Naive thymus-derived CD4-positive, alpha-beta T cell (primary cell): ENCODE measurements at places on chromosomes 4 and X. TPM values are rescaled to one million over a fixed set of nuclear protein-coding genes. Genes with fewer than 3 reads are reported as not detected.
A peak's percentile ranks its signal among the peaks of the same experiment; 100 is the strongest.

Gene SMIM43
- not detected in 2 replicates for total RNA-seq

Gene SRPK3
- total RNA-seq, result not detected in 2 replicates

Gene SUPT20HL2
- total RNA-seq, result not detected in 2 replicates

Gene ERAS
- total RNA-seq, result not detected

Gene TMA16
- total RNA-seq, result 10.6 TPM

Gene NPY2R
- total RNA-seq, result not detected

Gene CCDC149
- total RNA-seq, result 6.7 TPM

Gene GAGE12G
- not detected for total RNA-seq

GRCh38 chr4:83679254-83679653 lies 143.3 kb downstream of the GPAT3 start:
- H3K27ac ChIP-seq, result no peak overlapping the region
- no peak for DNase-seq
- H3K4me1 ChIP-seq, result no peaks in the 10 kb centered on the region
- H3K36me3 ChIP-seq, result no peaks in the 10 kb centered on the region
- no peaks in the 10 kb centered on the region for H3K27me3 ChIP-seq
- no peak overlapping the region for H3K4me3 ChIP-seq

DNA sequence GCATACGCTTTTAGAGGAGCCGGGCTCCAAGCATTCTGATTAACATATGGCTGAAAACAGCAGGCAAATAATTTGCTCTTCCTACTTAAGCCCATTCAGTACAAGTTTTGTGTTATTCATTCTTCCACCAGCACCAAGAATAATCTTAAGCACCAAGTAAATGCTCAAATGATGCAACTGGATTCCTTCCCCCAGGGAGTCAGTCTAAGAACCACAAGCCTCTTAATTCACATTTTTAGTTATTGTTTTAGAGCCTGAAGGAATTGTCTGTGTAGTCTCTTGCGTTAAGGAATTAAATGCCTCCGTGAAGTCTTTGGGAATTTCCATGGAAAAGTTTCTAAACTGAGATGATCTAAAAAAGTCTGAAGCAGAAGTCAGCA lies 61.5 kb upstream of the MAGEB2 start:
- no peak overlapping the region for H3K4me3 ChIP-seq
- H3K27me3 ChIP-seq, result no peaks in the 10 kb centered on the region
- DNase-seq, result no peak
- no peak overlapping the region for H3K27ac ChIP-seq
- no peaks in the 10 kb centered on the region for H3K36me3 ChIP-seq

GRCh38 chr4:174580597-174580996 lies 58.3 kb upstream of the HPGD start:
- H3K4me3 ChIP-seq, result no peak overlapping the region
- no peaks in the 10 kb centered on the region for H3K4me1 ChIP-seq
- H3K27ac ChIP-seq, result no peak overlapping the region
- H3K27me3 ChIP-seq, result no peaks in the 10 kb centered on the region
- H3K36me3 ChIP-seq, result no peaks in the 10 kb centered on the region

DNA sequence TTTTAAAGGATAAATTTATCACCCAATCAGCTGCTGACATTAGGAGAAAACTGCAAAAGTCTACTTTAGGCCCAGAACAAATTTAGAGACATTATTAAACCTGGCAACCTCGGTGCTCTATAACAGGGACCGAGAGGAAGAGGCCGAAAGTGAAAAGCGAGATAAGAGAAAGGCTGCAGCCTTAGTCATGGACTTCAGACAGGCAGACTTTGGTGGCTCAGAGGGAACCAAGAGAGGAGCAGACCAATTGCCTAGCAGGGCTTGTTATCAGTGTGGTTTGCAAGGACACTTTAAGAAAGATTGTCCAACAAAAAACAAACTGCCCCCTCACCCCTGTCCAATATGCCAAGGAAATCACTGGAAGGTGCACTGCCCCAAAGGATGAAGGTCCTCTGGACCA lies 12.8 kb upstream of the UGT2B10 start:
- no peak overlapping the region for H3K27ac ChIP-seq
- no peaks in the 10 kb centered on the region for H3K4me1 ChIP-seq
- H3K36me3 ChIP-seq, result no peaks in the 10 kb centered on the region
- no peak for DNase-seq
- H3K4me3 ChIP-seq, result no peak overlapping the region
- no peaks in the 10 kb centered on the region for H3K27me3 ChIP-seq

DNA sequence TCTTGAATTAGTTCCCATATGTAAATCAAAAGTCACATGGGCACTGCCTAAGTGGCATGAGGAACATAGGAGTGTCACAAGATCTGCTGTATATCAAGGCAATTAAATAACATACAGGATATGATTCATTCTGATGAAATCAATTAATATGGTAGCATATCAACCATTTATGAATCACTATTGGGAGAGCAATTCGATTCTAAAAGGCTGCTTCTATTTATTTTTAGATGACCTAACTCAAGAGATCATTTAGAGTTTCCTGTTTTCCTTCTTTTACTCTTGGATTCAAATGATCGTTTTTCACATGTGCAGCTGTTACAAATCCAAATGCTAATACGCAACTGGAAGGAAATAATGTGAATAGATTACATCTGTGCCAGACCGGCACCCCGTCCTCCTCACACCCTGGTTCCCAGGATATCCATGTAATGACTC lies 81.9 kb downstream of the HCCS start:
- no peaks in the 10 kb centered on the region for H3K27me3 ChIP-seq
- no peaks in the 10 kb centered on the region for H3K4me1 ChIP-seq
- no peak for DNase-seq
- no peak overlapping the region for H3K27ac ChIP-seq
- H3K36me3 ChIP-seq, result no peaks in the 10 kb centered on the region

DNA sequence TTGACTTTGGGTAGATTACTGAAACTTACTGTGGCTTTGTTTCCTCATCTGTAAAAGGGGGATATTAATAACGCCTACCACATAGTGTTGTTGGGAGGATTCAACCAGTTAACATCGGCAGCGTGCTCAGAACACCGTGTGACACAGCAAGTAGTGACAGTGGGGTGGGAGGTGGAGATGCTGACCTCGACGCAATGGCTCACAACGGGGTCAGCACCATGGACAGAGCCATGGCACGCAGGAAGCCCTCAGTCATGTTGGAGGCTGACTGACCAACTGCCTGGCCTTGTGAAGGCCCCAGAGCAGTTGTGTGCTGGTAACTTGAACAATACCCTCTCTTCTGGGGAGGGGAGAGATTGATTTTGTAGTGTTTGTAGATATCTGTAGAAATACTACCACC lies 93.2 kb downstream of the WFS1 start:
- no peaks in the 10 kb centered on the region for H3K4me1 ChIP-seq
- no peaks in the 10 kb centered on the region for H3K27me3 ChIP-seq
- H3K4me3 ChIP-seq, result no peak overlapping the region
- no peaks in the 10 kb centered on the region for H3K36me3 ChIP-seq
- no peak overlapping the region for H3K27ac ChIP-seq

GRCh38 chrX:74405973-74406489 lies 15.3 kb upstream of the SLC16A2 start:
- no peaks in the 10 kb centered on the region for H3K36me3 ChIP-seq
- H3K27ac ChIP-seq, result no peak overlapping the region
- no peaks in the 10 kb centered on the region for H3K27me3 ChIP-seq
- H3K4me3 ChIP-seq, result no peak overlapping the region
- no peaks in the 10 kb centered on the region for H3K4me1 ChIP-seq

DNA sequence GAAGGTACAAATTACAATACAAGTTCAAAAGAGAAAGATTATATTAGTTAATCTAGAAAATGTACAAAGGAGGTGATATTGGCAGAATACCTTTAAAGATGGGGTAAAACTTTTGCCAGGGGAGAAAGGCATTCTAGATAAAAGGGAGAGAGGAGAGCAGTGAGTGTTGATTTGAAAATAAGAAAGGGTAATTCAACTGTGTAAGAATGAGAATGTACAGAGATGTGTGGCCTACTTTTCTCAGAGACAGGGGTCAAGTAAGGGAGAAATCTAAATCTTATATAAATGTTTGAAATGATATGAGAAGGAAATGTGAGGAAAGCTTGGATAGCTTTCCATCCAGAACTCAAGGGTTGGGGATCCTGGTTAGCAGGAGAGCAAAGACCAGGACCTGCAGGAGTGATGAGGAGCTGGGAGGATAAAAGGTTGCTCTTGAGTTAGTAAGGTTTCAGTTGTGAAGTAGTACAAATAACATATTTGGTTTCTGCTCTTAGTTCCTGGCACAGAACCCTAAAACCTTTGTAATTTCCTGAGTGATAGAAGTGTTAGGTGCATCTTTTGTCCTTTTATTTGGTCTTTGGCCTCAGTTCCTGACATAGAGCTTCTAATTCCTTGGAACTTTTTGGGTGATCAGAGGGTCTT lies 489.9 kb downstream of the INPP4B start:
- no peaks in the 10 kb centered on the region for H3K36me3 ChIP-seq
- H3K27ac ChIP-seq, result peak overlapping the region; percentile 67
- peaks cover 82% of the 10 kb centered on the region for H3K4me1 ChIP-seq
- H3K4me3 ChIP-seq, result peak overlapping the region; percentile 6
- H3K27me3 ChIP-seq, result no peaks in the 10 kb centered on the region

GRCh38 chr4:147488556-147488955 lies 7.7 kb downstream of the EDNRA start:
- H3K4me1 ChIP-seq, result no peaks in the 10 kb centered on the region
- no peaks in the 10 kb centered on the region for H3K36me3 ChIP-seq
- H3K27ac ChIP-seq, result no peak overlapping the region
- no peak overlapping the region for H3K4me3 ChIP-seq
- DNase-seq, result no peak
- no peaks in the 10 kb centered on the region for H3K27me3 ChIP-seq

GRCh38 chr4:110667670-110668069 lies 44.8 kb upstream of the PITX2 start:
- no peak overlapping the region for H3K27ac ChIP-seq
- H3K27me3 ChIP-seq, result no peaks in the 10 kb centered on the region
- DNase-seq, result no peak
- no peak overlapping the region for H3K4me3 ChIP-seq
- H3K36me3 ChIP-seq, result no peaks in the 10 kb centered on the region

DNA sequence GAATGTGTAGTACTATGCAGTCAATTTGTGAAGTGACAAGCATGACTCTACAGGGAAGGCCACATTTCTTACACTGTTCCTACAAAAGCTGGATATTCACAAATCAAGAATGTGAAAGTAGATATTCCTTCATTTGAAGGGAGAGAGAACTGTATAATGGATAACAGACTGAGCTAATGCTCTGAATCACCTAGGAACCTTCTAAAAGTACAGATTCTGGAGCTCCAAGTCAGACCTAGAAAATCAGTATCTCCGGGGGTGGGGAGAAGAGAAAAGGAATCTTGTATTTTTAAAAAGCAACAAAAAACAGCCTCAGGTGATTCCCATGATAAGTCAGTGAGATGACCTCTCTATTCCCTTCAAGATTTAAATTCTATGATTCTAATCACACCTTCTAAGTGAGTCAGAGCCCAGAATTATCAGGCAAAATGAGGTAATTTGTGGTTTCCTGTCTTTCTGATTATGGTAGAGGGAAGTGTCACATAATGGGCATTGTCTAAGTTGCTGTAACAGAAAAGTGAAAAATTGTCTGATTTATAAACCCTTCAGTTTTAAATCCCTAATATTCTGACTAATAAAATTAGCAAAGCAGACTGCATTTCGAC lies 80.9 kb downstream of the IL21 start:
- peaks cover 35% of the 10 kb centered on the region for H3K4me1 ChIP-seq
- no peak for DNase-seq
- no peak overlapping the region for H3K27ac ChIP-seq

- no peak overlapping the region for H3K4me3 ChIP-seq
- H3K4me1 ChIP-seq, result no peaks in the 10 kb centered on the region
- no peaks in the 10 kb centered on the region for H3K36me3 ChIP-seq
- no peaks in the 10 kb centered on the region for H3K27me3 ChIP-seq
- no peak overlapping the region for H3K27ac ChIP-seq
- DNase-seq, result no peak
Measured at GRCh38 chr4:105119356-105119755, 27.3 kb upstream of the TET2 start.

GRCh38 chr4:108385076-108385475 lies 216.3 kb upstream of the LEF1 start:
- no peaks in the 10 kb centered on the region for H3K27me3 ChIP-seq
- H3K4me3 ChIP-seq, result no peak overlapping the region
- DNase-seq, result no peak
- H3K27ac ChIP-seq, result no peak overlapping the region

DNA sequence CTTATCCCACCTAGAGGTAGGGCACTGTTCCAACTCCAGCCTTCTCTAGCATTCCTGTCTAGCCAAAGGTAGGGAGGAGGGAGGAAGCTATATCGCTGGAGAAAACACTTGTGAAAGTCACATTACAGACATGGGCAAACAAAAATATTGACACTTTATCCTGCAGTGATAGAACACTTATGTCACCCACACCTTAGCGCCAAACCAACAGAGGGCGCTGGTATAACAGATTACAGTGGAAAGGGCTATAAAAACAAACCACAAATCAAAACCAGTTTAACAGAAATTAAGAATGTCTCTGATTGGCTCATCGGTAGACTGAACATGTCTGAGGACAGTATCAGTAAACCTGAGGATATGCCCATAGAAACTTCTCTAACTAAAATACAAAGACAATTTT lies 451.3 kb downstream of the TLL1 start:
- no peaks in the 10 kb centered on the region for H3K27me3 ChIP-seq
- DNase-seq, result no peak
- no peaks in the 10 kb centered on the region for H3K36me3 ChIP-seq
- H3K27ac ChIP-seq, result no peak overlapping the region

- H3K4me3 ChIP-seq, result no peak overlapping the region
- H3K36me3 ChIP-seq, result no peaks in the 10 kb centered on the region
- no peaks in the 10 kb centered on the region for H3K27me3 ChIP-seq
- H3K4me1 ChIP-seq, result no peaks in the 10 kb centered on the region
- no peak for DNase-seq
Measured at GRCh38 chr4:21790438-21791029, 158.0 kb downstream of the KCNIP4 start.

GRCh38 chrX:66676990-66677389 lies 38.1 kb upstream of the EDA2R start:
- no peak for DNase-seq
- no peak overlapping the region for H3K27ac ChIP-seq
- no peak overlapping the region for H3K4me3 ChIP-seq
- H3K36me3 ChIP-seq, result no peaks in the 10 kb centered on the region

GRCh38 chrX:66110112-66110511 lies 53.9 kb upstream of the HEPH start:
- no peaks in the 10 kb centered on the region for H3K27me3 ChIP-seq
- no peaks in the 10 kb centered on the region for H3K36me3 ChIP-seq
- DNase-seq, result no peak

DNA sequence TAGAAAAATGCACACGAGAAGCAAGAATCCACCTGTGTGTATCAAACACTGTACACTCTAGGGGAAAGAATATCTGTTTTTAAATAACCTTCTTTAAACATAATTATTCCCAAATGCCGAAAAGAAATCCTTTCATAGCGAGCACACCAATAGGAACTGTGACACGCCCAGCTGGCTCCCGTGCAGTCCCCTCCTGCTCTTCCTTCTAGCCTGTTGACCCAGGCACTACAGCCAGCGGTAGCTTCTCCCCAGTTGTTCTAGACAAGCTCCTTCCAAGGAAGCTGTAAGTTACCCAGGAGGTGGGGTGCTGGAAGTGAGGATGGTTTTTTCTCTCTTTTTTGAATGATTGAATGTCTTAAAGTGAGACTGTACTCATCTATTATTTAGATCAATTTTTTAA lies 19.5 kb upstream of the NOCT start:
- no peak for DNase-seq
- no peaks in the 10 kb centered on the region for H3K27me3 ChIP-seq
- no peak overlapping the region for H3K4me3 ChIP-seq
- no peaks in the 10 kb centered on the region for H3K4me1 ChIP-seq
- H3K27ac ChIP-seq, result no peak overlapping the region
